Fibroblast of skin of back (primary cell): ENCODE measurements at places on chromosomes 16 and 17.

DNA sequence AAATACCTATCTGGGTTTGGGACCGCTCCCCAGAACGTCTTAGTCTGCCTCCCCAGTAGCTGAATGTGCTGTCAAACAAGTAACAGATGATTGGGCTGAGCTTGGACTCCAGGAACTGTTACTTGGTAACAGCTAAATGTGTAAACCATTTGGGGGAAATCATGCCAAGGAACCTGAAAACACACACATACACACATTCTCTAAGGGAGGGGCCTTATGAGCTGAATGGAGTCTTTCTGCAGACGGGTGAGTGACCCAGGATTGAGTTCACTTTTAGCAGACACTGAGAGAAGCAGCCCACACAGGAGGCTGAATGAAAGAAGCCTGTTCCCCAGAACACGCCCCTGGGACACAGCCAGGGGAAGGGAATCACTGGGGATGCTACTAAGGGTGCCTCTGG, 1.6 kb downstream of the ACLY start:
- peak; percentile 45 for DNase-seq

DNA sequence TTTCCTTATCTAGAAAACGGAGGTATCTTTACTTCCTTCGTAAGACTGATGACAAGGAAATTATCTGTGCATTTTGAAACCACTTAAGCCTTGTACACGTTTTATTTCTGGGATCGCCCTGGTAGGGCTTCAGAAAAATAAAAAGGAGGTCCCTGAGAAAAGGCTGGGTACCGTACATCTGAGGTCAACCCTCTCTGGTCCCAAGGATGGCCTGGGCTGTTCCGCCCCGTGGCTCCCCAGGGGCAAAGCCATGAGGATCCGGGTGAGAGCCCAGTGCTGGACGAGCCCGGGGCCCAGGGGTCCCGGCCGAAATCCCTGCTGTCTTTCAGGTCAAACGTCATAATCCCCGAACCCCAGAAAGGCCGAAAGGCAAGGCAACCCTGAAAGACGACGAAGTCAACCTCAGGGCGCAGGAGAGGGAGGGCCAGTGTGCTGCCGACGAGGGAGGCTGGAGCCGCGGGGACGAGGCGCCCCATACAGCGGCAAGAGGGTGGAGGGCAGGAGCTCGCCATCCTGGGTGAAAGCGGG, 656 bp upstream of the FUS start:
- DNase-seq: no peak

DNA sequence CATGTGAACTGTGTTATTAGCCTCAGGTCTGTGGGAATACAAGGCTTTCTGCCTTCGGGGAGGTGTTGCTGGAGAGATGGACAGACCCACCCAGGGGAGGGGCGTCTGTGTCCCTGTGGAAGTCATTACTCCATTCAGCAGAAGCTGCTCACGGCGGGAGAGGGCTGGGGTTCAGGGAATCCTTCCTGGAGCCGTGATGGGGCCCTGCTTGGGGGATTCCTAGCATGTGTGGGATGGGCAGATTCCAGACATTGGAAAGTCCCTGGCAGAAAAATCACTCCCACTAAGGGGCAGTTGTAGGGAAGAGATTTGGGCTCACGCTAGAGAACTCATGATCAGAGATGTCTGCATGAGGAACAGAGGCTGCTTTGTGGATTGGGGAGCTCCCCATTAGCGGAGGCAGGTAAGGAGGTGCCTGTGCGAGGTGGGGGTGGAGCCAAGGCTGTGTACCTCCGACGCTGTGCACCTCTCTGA, 56.3 kb upstream of the IL34 start:
- peak; percentile 55 for DNase-seq

DNA sequence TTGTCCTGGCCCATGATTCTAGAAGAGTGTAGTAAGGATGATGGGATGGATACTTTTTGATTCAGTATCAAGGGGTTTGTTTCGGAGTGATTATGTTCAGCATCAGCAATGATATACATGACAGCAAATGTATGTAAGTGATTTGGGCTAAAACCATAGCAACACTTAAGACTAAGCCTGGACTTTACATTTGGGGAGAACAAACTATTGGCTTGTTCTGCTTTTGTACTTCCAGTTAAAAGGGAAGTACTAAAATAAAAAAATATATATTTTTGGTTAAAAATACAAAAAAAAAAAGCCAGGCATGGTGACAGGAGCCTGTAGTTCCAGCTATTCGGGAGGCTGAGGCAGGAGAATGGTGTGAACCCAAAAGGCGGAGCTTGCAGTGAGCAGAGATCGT, 20.5 kb upstream of the DHX8 start:
- DNase-seq: no peak
